ENCODE measurements at places on chromosomes 16 and 17.

DNA sequence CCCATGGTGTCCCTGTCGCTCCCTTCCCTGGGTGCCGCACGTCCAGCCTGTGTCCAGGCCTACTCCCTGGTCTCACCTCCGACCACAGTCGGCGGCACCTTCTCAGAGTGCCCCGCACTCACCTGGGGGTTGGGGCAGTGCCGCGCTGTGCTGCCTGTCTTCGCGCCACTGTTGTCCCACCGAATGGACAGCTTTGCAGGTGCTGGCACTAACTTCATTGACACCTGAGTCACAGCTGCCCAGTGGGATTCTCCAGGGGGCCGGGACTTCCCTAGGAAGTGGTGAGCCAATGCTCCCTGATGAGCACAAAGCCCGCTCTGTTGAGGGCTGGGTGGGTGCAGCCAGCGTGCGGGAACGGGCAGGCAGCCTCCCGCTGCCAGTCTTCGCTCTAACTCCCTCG lies 24.3 kb upstream of the DBNDD1 start:
- peaks cover 13% of the 10 kb centered on the region for H3K4me1 ChIP-seq
- H3K36me3 ChIP-seq = peaks cover 27% of the 10 kb centered on the region
- DNase-seq = peak; percentile 50

- H3K27ac ChIP-seq = no peak overlapping the region
- no peak for DNase-seq
- peaks cover 14% of the 10 kb centered on the region for H3K36me3 ChIP-seq
- peaks cover 37% of the 10 kb centered on the region for H3K4me1 ChIP-seq
Observed at GRCh38 chr16:3465911-3466584, 22.6 kb downstream of the NAA60 start.

DNA sequence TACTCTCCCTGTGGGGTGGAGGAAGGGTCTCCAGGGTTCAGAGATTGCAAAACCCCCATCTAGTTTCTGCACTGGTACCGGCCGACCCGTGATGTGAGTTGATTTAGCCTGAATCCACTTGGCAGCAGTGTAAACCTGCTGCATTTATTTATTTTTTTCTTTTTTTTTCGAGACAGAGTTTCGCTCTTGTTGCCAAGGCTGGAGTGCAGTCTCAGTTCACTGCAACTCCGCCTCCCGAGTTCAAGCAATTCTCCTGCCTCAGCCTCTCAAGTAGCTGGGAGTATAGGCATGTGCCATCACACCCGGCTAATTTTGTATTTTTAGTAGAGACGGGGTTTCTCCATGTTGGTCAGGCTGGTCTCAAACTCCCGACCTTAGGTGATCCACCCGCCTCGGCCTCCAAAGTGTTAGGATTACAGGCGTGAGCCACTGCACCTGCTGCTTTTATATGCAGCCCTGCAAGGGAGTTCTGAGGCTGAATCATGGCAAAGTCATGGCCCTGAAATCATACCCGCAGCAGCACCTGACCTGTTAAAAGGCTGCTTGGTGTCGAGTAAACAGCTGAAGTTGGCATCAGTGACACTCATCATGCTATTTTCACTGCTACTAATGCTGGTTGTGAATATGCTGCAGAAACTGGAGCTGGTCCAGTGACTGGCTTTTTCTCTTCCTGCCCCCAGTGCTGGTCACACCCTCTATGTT lies 21.4 kb downstream of the DEXI start:
- H3K4me3 ChIP-seq = no peak overlapping the region
- no peak overlapping the region for H3K27ac ChIP-seq
- H3K27me3 ChIP-seq = no peaks in the 10 kb centered on the region

- no peaks in the 10 kb centered on the region for H3K36me3 ChIP-seq
- H3K4me1 ChIP-seq = no peaks in the 10 kb centered on the region
- H3K27ac ChIP-seq = no peak within 1 kb of the TSS
- no peak within 1 kb of the TSS for H3K4me3 ChIP-seq
- peaks cover 14% of the 10 kb centered on the region for H3K27me3 ChIP-seq
Observed at GRCh38 chr17:3557768-3558583, at the start of gene TRPV3. TSS of gene TRPV3 (minus strand) at chr17:3557812. CDS start at chr17:3554850, 2,962 bp downstream.

- DNase-seq = no peak
- no peaks in the 10 kb centered on the region for H3K27me3 ChIP-seq
- H3K4me3 ChIP-seq = no peak overlapping the region
- no peaks in the 10 kb centered on the region for H3K36me3 ChIP-seq
- H3K27ac ChIP-seq = peak overlapping the region; percentile 74
Observed at GRCh38 chr17:15408803-15409202, 58.6 kb downstream of the CDRT4 start.

DNA sequence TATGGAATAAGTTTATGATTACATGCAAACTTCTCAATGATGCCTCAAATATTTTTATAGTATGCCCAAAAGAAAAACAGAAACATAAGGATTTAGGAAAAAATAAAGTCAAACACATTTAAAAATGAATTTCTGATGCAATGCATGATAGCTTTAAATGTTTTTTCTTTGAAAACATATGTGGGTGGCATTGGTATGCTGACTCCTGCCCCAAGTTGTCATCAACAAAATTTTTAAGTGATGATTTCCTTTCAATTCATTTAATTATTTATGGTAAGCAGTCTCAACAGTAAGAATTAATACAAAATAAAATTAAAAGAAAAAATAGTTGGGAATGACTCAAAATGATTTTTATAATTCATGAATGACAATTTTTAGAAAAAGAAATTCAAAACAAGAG lies 104.9 kb downstream of the CEP112 start:
- no peak for DNase-seq
- H3K4me1 ChIP-seq = no peaks in the 10 kb centered on the region
- no peak overlapping the region for H3K27ac ChIP-seq

DNA sequence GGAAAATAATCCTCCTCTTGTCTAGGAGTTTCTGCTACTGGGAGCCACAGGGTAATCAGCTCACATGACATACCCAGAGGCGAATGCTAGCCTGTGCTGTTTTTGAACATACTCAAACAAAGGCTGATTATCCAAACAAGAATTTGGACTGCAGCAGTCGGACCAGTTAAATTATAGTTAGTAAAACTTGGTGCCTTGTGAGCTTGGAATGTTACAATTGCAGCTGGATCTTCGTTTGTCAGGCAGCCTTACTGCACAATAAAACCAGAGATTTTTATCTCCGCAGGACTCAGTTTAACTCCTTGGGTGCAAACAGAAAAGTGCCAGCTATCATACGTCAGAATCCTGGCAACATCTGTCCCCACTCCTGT lies 163.8 kb upstream of the TBX2 start:
- H3K27ac ChIP-seq = peak overlapping the region; percentile 52
- H3K36me3 ChIP-seq = no peaks in the 10 kb centered on the region
- DNase-seq = no peak
- H3K27me3 ChIP-seq = no peaks in the 10 kb centered on the region
- H3K4me3 ChIP-seq = no peak overlapping the region

GRCh38 chr17:8696426-8696825 lies 48.2 kb downstream of the CCDC42 start:
- H3K27ac ChIP-seq = peak overlapping the region; percentile 79
- no peak for DNase-seq
- peaks cover 7% of the 10 kb centered on the region for H3K4me1 ChIP-seq
- H3K27me3 ChIP-seq = no peaks in the 10 kb centered on the region
- H3K36me3 ChIP-seq = no peaks in the 10 kb centered on the region

Data from upper lobe of right lung (tissue), 1 donor.